Camera-type eye (tissue), 1 donor: ENCODE measurements at places on chromosomes 12 and 14. TPM values are rescaled to one million over a fixed set of nuclear protein-coding genes. Genes with fewer than 3 reads are reported as not detected.

The RERG gene
- 23.4 TPM for total RNA-seq

The RIPK3 gene
- 4.4 TPM for total RNA-seq

The TRPV4 gene
- 1.4 TPM for total RNA-seq

The DICER1 gene
- 144 TPM for total RNA-seq

The MGST1 gene
- total RNA-seq, result 8.7 TPM

The WNT5B gene
- 34.6 TPM for total RNA-seq

The C3AR1 gene
- total RNA-seq, result 2.0 TPM

The FITM1 gene
- 11.4 TPM for total RNA-seq

The ASCL1 gene
- total RNA-seq, result 42.0 TPM

The TAS2R7 gene
- total RNA-seq, result not detected

The KRT75 gene
- 0.71 TPM for total RNA-seq

The COX14 gene
- 23.0 TPM for total RNA-seq

The RNASE3 gene
- total RNA-seq, result not detected

The RNASE4 gene
- total RNA-seq, result 27.0 TPM

The CPNE6 gene
- total RNA-seq, result 5.9 TPM

The FOXG1 gene
- total RNA-seq, result 1.2 TPM

The CRADD gene
- total RNA-seq, result 71.4 TPM

The ABCD2 gene
- total RNA-seq, result 5.6 TPM

The FOXM1 gene
- 3.8 TPM for total RNA-seq

The EFS gene
- total RNA-seq, result 33.1 TPM
